ENCODE measurements at places on chromosomes 2 and 18. TPM values are rescaled to one million over a fixed set of nuclear protein-coding genes. Genes with fewer than 3 reads are reported as not detected.

Gene SYT4
- 1.7 TPM for total RNA-seq

Gene SALL3
- 0.48 TPM for total RNA-seq

Gene CRYGC
- 1.3 TPM for total RNA-seq

Gene SLC20A1
- 106 TPM for total RNA-seq

Gene LRATD1
- total RNA-seq: 35.1 TPM

Gene GKN1
- total RNA-seq: 0.53 TPM

Gene HOXD8
- total RNA-seq: 1.3 TPM

Gene REG1A
- total RNA-seq: 0.53 TPM

Gene ALLC
- total RNA-seq: not detected

Gene GRB14
- 3.6 TPM for total RNA-seq

Gene CDH19
- total RNA-seq: not detected

Gene EVX2
- total RNA-seq: 3.7 TPM

- H3K36me3 ChIP-seq: no peaks in the 10 kb centered on the region
- peaks cover 32% of the 10 kb centered on the region for H3K4me1 ChIP-seq
- peak overlapping the region; percentile 94 for H3K4me3 ChIP-seq
- no peaks in the 10 kb centered on the region for H3K27me3 ChIP-seq
- DNase-seq: peak; percentile 61
Measured at GRCh38 chr2:47174733-47175361, 19.7 kb upstream of the STPG4 start.

DNA sequence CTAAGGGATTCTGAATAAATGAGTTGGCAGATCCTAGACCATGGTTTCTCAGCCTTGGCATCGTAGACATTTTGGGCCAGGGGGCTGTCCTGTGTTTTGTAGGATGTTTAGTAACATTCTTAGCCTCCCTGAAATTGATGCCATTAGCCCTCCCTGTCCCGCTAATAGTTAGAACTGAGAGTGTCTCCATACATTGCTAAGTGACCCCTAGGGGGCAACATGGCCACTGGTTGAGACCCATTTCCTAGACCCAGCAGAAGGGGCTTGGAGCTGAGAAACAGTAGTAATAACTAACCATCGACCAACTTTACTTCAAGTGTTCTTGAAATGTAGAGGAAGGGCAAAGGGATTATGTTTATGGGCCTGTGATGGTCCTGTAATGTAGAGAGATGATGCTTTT is 40.8 kb downstream of the KCMF1 start:
- H3K27me3 ChIP-seq: no peaks in the 10 kb centered on the region
- H3K4me3 ChIP-seq: no peak overlapping the region
- H3K27ac ChIP-seq: no peak overlapping the region
- H3K36me3 ChIP-seq: no peaks in the 10 kb centered on the region

DNA sequence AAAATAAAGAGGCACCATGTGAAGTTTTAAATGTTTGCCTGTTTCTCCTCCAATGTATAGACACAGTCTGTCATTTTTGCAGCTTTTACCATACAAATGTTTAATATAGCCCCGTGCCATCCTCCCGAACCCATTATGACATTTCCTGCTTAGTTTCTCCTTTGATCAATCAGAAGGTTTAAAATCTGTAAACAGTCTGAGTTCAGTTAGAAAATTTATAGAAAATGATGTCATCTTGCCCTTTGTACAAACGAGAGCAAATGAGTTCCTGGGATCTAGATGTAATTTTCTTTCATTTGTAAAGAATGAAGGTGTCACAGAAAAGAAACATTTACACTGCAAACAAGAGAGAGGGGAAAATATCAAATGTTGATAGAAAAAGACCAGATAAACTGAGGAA is 62.7 kb upstream of the NFU1 start:
- H3K27ac ChIP-seq: peak overlapping the region; percentile 37
- H3K4me3 ChIP-seq: no peak overlapping the region
- no peaks in the 10 kb centered on the region for H3K27me3 ChIP-seq
- no peaks in the 10 kb centered on the region for H3K36me3 ChIP-seq
- H3K4me1 ChIP-seq: peaks cover 14% of the 10 kb centered on the region

- no peaks in the 10 kb centered on the region for H3K4me1 ChIP-seq
- H3K36me3 ChIP-seq: no peaks in the 10 kb centered on the region
- no peaks in the 10 kb centered on the region for H3K27me3 ChIP-seq
- no peak overlapping the region for H3K27ac ChIP-seq
- no peak overlapping the region for H3K4me3 ChIP-seq
Measured at GRCh38 chr18:39751921-39752320, 2186.3 kb upstream of the CELF4 start.

GRCh38 chr2:232113821-232114220 is 152.3 kb downstream of the DIS3L2 start:
- H3K27ac ChIP-seq: no peak overlapping the region
- no peaks in the 10 kb centered on the region for H3K4me1 ChIP-seq
- no peak for DNase-seq
- H3K36me3 ChIP-seq: no peaks in the 10 kb centered on the region

- DNase-seq: no peak
- no peaks in the 10 kb centered on the region for H3K27me3 ChIP-seq
- H3K4me3 ChIP-seq: no peak overlapping the region
Measured at GRCh38 chr18:2822213-2822921, 24.4 kb upstream of the EMILIN2 start.

- no peak overlapping the region for H3K4me3 ChIP-seq
- no peaks in the 10 kb centered on the region for H3K27me3 ChIP-seq
- H3K27ac ChIP-seq: peak overlapping the region; percentile 92
- H3K4me1 ChIP-seq: peaks cover 27% of the 10 kb centered on the region
- H3K36me3 ChIP-seq: no peaks in the 10 kb centered on the region
Measured at GRCh38 chr2:120539937-120540718, 194.2 kb downstream of the INHBB start.

GRCh38 chr18:57792631-57793301 is 10.3 kb downstream of the ATP8B1 start:
- no peaks in the 10 kb centered on the region for H3K27me3 ChIP-seq
- H3K4me3 ChIP-seq: no peak overlapping the region
- H3K27ac ChIP-seq: no peak overlapping the region

DNA sequence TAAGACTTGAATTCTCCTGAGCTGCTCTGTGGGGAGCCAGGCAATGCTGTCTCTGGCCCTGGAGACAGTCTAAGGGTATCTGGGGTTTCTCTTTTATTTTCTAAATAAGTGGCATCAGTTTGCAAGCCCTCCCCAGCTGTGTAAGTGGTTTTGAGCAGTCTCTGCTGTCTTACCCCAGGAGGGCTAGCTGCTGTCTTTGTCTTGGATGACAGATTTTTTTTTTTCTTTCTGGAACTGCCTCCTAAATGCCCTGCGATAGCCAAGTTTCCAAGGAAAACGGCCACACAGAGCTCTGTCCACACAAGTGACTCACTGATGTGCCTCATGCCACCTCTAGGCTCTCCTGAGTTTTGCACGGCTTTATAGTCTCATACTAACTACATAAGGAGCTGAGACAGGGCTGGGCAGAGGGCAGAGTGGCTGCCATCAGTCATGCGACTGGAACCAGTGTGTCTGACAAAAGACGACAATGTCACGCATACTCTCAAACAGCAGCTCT is 37.2 kb upstream of the THOC1 start:
- no peaks in the 10 kb centered on the region for H3K36me3 ChIP-seq
- H3K4me3 ChIP-seq: no peak overlapping the region
- no peaks in the 10 kb centered on the region for H3K27me3 ChIP-seq
- no peaks in the 10 kb centered on the region for H3K4me1 ChIP-seq
- no peak overlapping the region for H3K27ac ChIP-seq

GRCh38 chr18:27114842-27115241 is 70.3 kb downstream of the CHST9 start:
- no peaks in the 10 kb centered on the region for H3K36me3 ChIP-seq
- no peak overlapping the region for H3K27ac ChIP-seq
- no peaks in the 10 kb centered on the region for H3K4me1 ChIP-seq
- no peak for DNase-seq

- no peaks in the 10 kb centered on the region for H3K4me1 ChIP-seq
- no peaks in the 10 kb centered on the region for H3K36me3 ChIP-seq
- H3K27me3 ChIP-seq: no peaks in the 10 kb centered on the region
Measured at GRCh38 chr2:134461511-134461910, 207.6 kb downstream of the MGAT5 start.

GRCh38 chr2:26757873-26758789 is 6.0 kb upstream of the SLC35F6 start:
- H3K4me3 ChIP-seq: no peak overlapping the region
- no peaks in the 10 kb centered on the region for H3K36me3 ChIP-seq
- DNase-seq: peak; percentile 77
- H3K4me1 ChIP-seq: peaks cover 9% of the 10 kb centered on the region
- peak overlapping the region; percentile 86 for H3K27ac ChIP-seq
- no peaks in the 10 kb centered on the region for H3K27me3 ChIP-seq

GRCh38 chr2:234447189-234447588 is 49.7 kb downstream of the ARL4C start:
- no peaks in the 10 kb centered on the region for H3K36me3 ChIP-seq
- no peak overlapping the region for H3K4me3 ChIP-seq
- no peaks in the 10 kb centered on the region for H3K27me3 ChIP-seq

DNA sequence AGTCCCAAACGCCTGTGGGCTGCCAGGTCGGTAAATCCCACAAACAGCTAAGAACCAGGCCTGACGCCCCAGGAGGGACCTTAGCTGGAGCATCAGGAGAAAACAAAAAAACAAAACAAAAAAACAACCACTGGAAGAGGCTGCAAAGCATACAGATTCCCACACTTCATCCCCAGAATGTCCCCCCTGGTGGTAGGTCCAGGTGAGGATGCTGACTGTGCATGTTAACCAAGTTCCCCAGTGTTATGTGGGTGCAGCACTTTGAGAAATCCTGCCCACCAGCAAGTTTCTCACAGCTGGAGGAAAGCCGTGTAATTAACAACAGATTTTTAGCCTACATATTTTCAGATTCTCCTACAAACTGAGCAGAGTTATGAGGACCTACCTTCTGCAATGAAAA is 15.1 kb downstream of the ST3GAL5 start:
- no peak overlapping the region for H3K4me3 ChIP-seq
- H3K4me1 ChIP-seq: no peaks in the 10 kb centered on the region
- no peaks in the 10 kb centered on the region for H3K27me3 ChIP-seq
- DNase-seq: no peak

GRCh38 chr2:188399159-188399558 is 107.5 kb downstream of the GULP1 start:
- DNase-seq: no peak
- no peaks in the 10 kb centered on the region for H3K27me3 ChIP-seq
- H3K36me3 ChIP-seq: no peaks in the 10 kb centered on the region
- H3K4me3 ChIP-seq: no peak overlapping the region
- no peaks in the 10 kb centered on the region for H3K4me1 ChIP-seq

DNA sequence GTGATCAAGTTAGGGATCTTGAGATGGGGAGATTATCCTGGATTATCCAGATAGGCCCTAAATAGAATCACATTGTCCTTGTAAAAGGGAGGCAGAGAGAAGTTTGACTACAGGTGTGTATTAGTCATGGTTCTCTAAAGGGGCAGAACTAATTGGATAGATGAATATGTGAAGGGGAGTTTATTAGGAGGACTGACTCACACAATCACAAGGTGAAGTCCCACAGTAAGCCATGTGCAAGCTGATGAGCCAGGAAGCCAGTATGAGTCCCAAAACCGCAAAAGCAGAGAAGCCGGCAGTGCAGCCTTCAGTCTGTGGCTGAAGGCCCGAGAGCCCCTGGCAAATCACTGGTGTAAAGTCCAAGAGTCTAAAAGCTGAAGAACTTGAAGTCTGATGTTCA is 275.8 kb downstream of the KCNS3 start:
- no peak for DNase-seq
- no peaks in the 10 kb centered on the region for H3K36me3 ChIP-seq
- no peak overlapping the region for H3K27ac ChIP-seq
- H3K4me3 ChIP-seq: no peak overlapping the region
- no peaks in the 10 kb centered on the region for H3K4me1 ChIP-seq

DNA sequence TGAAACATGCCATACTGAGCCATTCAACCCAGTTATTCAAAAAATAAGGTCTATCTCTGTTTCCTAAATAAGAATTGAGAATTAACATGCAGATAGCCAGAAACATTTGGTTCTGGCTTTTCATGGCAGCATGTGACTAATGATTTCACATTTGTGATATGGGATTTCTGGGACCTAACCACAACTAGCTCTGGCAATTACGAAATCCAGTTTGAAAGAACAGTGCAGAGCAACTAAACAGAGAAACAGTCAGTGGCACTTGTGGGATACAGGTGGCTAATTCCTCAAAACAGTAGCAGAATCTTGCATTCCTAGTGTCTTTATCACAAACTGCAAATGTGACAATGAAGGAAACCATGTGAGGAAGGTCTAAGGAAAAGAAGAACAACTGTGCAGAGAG is 637.8 kb upstream of the CHAC2 start:
- H3K27me3 ChIP-seq: no peaks in the 10 kb centered on the region
- no peak overlapping the region for H3K27ac ChIP-seq
- no peak overlapping the region for H3K4me3 ChIP-seq
- H3K4me1 ChIP-seq: peaks cover 4% of the 10 kb centered on the region
- no peaks in the 10 kb centered on the region for H3K36me3 ChIP-seq
- no peak for DNase-seq

DNA sequence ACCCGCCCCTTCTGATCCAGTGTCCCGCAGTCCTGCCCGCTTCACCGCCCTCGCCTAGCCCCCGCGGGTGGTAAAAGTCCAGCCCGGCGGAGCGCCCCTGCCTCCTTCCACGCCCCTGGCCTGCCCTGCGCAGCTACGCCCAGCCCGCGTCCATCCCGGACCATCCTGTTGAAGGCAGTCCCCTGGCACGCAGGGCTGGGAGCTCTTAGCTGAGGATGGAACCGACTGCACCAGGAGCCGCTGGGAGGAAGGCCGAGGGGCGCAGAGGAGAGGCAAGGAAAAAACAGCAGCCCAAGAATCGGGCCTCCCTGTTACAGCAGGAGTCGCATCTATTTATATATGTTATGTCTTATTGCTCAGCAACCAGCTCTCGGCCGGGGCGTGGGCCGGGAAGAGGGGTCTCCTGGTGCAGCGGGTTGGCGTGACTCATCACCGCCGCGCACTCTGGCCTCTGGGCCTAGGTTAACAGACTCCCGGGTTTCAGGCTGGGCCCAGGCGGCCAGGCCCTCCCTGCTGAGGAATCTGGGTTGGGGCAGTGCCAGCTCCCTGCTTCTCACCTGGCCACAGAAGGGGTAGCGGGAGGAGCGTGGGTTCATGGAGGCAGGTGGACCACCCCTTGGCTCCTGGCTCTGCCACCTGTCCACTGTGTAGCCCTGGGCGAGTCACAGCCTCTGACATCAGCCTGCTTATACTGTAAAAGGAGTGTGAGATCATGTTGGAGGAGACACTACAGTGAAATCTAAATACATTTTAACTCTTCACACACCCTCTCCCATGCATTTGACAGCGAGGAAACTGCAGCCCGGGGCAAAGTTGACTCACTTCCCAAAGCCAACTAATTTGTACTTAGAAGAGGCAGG is 13.4 kb upstream of the MAP3K2 start:
- no peaks in the 10 kb centered on the region for H3K27me3 ChIP-seq
- peaks cover 11% of the 10 kb centered on the region for H3K4me1 ChIP-seq
- H3K4me3 ChIP-seq: no peak overlapping the region
- peak overlapping the region; percentile 79 for H3K27ac ChIP-seq
- H3K36me3 ChIP-seq: no peaks in the 10 kb centered on the region
- DNase-seq: no peak

DNA sequence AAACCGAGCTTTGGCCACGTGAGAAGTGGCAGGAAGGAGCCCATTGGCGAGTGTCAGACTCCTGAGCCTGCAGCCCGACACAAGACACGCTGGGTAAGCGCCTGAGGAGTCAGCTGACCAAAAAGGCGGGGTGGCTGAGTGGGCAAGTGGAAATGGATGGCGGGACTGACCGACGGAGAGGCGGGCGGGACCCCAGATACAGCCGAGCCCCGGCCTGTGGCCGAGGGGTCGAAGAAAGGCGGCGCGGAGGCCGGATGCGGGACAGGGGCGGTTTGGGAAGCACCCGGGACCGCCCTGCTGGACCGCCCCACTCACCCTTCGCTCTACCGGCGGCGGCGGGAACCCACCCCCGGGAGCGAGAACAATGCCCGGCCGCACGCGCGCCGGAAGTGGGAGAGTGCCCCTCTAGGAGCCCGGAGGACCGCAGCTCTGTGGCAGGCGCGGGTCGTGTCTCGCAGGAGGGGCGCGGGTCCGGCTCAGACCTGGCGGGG is 22.8 kb downstream of the ZSCAN30 start:
- no peak overlapping the region for H3K4me3 ChIP-seq
- no peak for DNase-seq
- H3K27me3 ChIP-seq: no peaks in the 10 kb centered on the region
- no peaks in the 10 kb centered on the region for H3K4me1 ChIP-seq

Data from hepatocyte (in vitro differentiated cells).